ENCODE measurements at places on chromosomes 6 and 20.

DNA sequence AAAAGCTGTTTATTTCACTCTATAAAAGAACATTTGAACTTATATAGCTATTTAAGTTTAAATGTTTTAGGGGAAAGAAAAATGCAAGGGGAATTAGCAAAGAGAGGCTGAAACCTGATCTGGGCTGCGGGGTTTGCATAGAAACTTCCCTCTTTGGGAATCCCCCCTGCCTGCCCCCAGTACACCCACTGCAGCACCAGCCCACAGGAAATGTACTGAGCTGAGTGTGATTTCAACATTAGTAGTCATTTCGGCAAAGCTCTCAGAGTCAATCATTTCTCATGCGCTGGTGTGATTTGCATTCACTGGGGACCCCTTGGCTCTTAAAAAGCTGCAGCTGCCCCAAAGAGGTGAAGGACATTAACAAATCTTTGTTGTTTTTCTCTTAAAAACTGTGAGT is 859.4 kb downstream of the MAFB start:
- peak; percentile 44 for DNase-seq

- no peak for DNase-seq
Observed at GRCh38 chr6:125913864-125914351, 42.7 kb upstream of the HINT3 start.

DNA sequence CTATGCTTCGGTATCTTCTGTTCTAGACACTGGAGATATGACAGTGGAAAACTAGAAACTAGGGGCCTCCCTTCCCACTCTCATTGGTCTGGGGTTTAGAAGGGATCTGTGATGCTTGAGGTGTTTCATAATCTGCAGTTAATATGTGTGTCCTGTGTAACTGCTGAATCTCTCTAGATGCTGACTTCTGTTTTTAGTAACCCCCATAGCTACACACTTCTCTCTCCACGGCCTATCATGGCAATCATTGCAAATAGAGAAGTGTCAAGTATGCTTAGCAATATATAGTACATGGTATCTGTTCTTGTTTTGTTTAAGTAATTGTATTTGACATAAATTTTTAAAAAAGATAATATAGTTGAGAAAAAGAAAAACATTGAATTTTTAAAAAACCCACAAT is 394.6 kb upstream of the MMS22L start:
- no peak for DNase-seq

DNA sequence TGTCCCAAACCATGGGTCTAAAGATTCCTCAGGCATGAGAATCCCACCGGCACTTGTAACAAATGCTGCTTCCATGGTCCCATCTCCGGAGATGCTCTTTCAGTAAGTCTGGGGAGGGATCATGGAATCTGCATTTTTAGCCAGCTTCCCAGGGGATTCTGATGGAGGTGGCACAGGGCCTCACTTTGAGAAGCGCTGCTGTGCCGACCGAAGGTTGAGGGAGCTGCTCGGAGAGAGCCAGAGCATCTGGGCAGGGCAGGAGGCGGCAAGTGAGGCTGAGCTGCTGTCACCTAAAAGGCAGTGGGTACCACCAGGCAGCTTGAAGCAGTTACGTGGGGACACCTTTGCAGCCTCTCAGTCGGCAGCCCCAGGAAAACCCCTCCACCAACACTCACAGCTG is 100.2 kb upstream of the CDYL start:
- DNase-seq = no peak

DNA sequence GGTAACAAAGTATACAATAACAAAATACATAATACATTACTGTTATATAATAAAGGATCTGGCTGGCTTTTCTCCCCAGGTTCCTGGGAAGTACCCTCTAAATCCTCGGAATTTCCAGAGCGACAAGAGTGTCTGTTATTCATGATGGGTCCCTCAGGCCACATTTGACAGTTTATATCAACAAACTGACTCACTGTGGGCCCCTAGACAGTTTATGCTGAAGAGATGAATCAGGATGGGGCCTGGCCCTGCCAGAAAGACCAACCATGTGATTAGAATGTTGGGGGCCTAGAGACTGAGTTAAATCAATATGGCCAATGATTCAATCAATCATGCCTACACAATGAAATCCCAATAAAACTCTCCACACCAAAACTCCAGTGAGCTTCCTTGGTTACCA is 13.5 kb downstream of the USP45 start:
- no peak for DNase-seq

DNA sequence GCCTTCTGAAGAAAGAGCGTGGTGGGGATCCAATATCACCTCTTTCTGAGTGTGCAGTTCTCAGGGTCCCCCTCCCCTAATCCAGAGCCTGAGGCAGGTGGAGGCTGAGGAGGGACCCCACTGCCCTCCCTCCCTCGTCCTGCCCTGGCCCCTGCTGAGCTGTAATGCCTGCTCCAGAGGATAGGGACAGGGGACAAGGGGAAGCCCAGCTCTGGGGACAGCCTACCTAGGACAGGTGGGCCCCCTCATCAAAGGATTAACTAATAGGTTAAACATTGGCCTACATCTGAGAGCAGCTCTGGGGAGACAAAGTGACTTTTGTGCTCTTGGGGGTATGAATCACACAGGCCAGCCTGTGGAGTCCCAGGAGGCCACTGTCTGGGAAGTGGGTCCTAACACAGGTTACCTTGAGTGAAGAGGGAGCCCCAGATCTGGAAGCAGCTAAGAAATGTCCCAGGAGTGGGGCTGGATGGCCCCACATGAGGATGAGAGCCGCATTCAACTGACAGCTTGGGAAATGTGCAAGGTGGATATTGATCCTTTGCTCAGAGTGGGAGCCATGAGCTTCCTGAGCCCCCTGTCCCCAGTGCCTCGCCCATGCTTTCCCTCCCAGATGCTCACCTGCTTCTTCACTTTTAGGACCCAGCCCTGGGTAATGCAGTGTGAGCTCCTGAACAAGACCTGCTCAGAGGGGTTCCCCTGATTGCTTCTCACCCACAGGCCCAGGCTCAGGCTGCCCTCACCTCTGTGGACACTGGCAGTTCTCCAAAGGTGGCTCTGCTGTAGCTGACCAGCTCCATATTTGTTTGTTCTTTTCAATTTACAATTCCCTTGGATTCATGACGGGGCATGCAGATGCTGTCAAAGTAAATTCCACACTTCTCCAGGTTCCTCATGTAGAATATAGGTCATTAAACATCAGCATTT is 17.8 kb upstream of the CST9L start:
- DNase-seq = no peak

- DNase-seq = no peak
Observed at GRCh38 chr6:30898750-30899360, 9.2 kb upstream of the GTF2H4 start.

- DNase-seq = no peak
Observed at GRCh38 chr6:129753422-129753821, 43.4 kb upstream of the ARHGAP18 start.

- no peak for DNase-seq
Observed at GRCh38 chr6:129492260-129492659, 217.7 kb downstream of the ARHGAP18 start.

DNA sequence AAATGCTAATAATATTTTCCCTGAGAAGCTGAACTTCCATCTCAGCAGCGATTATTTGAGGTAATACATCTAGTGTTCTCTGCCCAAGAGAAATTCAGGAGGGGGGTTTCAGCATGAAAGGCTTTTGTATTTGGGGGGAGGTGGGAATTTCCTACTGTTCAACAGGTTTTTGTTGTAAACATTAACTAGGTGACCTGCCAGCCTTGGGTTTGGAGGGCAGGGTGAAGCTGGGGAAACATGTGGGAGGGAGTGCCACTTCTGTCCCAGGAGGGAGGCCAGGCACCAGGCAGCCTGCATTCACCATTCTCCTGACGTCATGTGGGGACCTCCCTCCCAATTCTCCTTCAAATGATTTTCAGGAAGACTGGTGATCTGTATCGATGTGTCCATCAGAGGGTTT is 37.7 kb upstream of the PKHD1 start:
- DNase-seq = no peak

DNA sequence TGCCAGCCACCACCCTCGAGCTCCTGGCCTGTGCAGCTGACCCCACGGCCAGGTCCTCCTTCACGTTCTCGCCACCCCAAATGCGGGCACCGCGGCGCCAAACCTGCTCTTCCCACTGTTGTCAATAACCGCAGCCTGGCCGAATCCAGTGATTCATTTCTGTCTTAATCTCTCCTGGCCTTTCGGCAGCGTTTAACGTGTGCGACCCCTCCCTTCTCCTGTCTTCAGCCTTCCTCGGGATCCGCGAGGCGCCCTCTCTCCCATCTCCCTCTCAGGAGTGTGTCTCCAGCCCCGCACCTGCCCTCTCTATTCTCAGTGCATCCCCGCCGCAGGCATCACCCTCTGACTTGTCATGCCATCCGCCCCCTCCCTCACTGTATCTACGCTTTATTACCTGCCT is 91.4 kb downstream of the THBS2 start:
- DNase-seq = no peak

DNA sequence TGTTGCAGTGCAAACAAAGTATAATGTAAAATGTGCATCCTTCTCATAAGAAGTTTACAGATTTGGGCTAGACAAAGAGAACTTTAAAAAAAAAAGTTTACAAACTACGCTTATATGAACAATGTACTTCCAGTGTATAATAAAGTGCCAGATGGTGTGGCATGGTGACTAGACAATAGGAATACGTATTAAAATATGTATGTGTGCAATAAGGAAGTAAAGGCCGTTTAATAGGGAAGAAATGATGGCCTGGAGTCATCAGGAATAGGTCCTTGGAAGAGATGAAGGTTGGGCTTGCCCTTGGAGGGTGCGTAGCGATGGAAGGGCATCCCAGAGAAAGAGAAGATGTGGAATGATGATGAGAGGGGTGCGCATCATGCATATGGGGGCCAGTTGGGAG is 108.2 kb downstream of the SOBP start:
- DNase-seq = no peak

DNA sequence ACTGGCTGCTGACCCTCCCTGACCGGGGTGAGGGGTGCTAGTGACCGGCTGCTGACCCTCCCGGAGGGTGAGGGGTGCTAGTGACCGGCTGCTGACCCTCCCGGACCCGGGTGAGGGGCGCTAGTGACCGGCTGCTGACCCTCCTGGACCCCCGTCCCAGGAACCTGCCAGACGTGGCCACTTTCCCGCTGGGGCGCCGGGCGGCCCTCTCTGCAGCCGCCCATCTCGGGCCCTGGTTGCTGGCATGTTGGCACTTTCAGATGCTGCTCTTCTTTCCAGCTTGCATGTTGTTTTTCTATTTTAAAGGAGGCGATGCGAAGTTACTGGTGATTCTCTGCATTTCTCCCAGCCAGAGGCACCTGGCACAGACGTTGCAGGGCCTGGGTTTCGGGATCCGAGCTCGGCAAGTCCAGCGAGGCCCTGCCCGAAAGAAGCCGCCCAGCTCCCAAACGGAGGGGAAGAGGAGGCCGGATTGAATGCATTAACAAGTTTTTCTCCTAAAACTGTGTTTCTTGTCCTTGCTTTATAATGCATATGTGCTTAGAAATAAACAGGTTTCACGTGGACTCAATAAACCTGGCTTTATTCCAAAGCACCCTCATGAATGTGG is 34.4 kb downstream of the FRMD1 start:
- DNase-seq = no peak

DNA sequence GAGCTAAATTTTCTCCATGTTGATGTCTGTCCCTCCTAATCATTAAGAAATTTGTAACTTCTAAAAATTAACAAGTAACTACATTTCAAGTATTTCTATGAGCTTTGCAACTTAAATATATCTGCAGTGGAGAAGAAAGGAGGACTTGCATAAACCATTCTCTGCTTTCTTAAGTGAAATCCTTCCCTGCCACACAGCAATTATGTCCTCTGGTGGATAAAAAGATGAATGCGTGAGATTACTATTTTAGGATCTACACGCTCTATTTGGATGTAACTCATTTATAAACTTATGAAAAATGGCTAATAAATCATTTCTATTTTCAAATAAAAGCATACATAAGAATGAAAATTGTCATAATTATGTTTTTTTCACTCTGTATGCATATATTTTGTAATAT is 338.0 kb upstream of the PTCHD4 start:
- DNase-seq = no peak

DNA sequence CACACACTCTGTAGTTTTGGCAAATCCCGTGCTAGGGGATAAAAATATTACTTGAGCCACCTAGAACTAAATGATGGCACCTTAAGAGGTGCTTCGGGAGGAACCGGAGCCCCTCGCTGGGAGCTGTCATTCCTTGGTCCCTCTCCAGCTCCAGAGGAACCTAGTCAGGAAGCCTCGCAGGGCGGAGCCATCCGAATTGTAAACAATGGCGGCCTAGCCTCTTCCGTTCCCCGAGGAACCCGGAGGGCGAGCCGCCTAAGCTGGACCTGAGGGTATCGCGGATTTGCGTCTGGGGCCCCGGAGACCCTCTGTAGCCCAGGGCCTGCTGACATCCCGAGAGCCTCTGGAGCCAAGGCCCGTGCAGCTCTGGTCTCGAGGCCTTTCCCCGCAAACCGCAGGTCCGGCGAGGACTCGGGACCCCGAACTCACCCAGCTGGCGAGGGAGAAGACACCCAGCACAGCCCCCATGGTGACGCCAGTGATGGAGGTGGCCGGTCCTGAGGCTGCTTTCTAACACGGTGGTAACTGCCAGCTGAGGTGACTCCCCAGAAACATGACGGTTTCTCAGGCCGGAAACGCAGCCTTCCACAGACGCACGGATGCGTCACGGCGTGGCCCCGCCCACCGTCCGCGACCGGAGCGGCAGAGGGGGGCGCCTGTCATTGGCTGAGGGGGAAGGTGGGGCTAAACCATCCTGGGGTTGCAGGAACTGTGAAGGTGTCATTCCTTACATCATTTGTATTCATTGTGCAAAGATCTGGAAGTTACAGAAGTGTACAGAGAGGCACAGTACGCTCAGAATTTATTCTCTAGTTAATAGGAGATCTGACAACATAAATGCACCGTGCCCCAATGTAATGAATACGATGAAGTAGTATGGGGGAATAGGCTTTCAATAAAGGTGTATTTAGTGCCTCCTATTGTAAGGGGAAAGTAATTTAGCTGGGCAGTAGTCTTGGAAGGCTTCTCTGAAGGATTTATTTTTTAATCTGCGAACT is at the start of gene SERINC3:
SERINC3 (minus strand) TSS at position 587 of the 998 bp plus-strand sequence; CDS start at position 468, 119 bp downstream.
- peak; percentile 77 for DNase-seq

- no peak for DNase-seq
Observed at GRCh38 chr6:82893889-82894652, 171.6 kb downstream of the UBE3D start.

- DNase-seq = no peak
Observed at GRCh38 chr6:1315560-1316386, 3.9 kb downstream of the FOXQ1 start.

DNA sequence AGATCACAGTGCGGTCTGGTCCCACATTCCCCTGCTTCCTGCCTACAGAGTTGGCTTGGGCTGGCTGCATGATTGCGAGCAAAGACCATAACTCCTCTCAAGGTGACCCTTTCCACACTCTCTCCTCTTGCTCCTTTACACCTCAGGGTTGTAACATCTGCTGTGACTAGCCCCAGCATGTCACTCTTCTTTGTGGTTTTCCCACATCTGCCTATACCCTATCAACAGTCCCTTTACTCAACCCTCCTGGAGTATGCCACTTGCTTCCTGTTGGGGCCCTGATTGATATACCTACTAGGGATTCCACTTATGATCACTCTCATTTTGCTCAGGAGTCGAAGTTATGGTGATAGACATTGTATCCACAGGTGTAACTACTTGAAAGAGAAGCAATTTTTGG is 58.9 kb upstream of the SGK1 start:
- DNase-seq = no peak

GRCh38 chr6:27505209-27506027 is 32.5 kb upstream of the ZNF184 start:
- peak; percentile 66 for DNase-seq

GRCh38 chr6:42224222-42225028 is 6.8 kb upstream of the MRPS10 start:
- DNase-seq = peak; percentile 91

All from GM12864 (cell line).